NCI-H526 (cell line): ENCODE measurements at places on chromosomes 6 and 20.

DNA sequence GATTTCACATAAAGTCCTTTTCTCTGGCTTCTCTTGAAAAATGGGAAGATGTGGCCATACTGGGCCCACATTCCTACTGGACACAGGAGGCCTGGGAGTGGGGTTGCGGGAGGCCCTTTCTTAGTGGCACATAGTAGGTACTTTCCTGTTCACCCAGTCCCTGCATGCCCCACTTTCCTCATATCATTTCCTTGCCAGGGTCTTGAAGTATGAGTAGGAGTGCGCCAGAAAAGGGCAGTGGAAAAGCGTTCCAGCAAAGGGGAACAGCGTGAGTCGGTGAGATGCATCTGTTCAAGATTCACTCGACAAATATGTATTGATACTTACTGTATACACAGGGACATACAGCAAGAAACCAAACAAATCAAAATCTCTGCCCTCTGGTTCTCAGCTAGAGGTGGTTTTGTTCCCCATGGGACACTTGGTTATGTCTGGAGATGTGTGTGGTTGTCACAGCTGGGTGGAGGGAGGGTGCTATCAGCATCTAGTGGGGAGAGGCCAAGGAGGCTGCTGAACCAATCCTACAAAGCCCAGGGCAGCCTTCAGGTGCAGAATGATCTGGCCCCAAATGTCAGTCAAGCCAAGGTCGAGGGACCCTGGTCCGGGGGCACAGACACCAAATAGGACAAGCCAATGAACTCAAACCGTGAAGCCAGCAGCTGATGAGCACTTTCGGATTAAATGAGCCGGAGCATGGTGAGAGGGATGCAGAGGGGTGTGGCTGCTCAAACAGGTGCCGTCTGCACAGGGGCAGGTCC lies 151.4 kb downstream of the CEBPB start:
- no peak for DNase-seq

- DNase-seq, result peak; percentile 78
Observed at GRCh38 chr6:7725849-7726415, at the start of gene BMP6. Gene BMP6, plus strand, starts transcription at chr6:7726099. Its CDS starts 857 bp downstream, at chr6:7726956.

DNA sequence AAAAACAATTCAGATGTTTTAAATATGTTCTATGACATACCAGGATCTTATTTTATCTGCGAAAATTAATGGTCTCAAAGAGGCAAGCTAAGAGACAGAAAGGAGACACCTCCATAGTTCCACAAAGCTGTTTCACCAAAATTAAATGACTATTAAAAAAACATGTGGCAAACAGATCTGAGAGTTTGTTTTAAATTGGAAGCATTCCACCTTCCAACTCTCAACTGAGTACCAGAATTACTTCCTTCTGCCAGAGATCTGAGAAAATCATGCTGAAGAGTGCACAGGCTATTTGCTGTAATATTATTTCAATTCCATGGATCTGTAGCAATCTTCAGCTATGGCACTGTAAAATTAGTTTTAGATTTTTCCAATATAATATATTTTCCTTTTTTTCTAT lies 669.5 kb upstream of the MARCKS start:
- DNase-seq, result no peak

- DNase-seq, result no peak
Observed at GRCh38 chr20:57870597-57871236, 160.9 kb upstream of the PMEPA1 start.

DNA sequence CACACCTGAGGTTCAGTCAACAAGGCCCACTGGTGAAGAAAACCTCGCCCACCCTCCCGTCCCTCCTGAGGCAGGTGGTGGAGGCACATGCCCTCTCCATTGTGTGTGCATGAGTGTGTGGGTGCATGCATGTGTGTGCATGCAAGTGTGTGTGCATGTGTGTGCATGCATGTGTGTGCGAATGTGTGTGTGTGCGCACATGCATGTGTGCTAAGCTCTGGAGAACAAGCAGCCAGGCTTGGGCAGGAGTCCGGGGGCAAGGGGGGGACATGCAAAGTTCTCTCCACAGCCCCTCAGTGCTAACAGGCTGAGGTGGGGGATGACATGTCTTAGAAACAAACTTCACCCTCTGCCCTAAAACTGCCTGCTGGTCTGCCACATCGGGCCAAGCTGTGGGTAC lies 3.1 kb upstream of the HSPA12B start:
- no peak for DNase-seq

- DNase-seq, result no peak
Observed at GRCh38 chr6:149293244-149293643, 24.3 kb upstream of the TAB2 start.

DNA sequence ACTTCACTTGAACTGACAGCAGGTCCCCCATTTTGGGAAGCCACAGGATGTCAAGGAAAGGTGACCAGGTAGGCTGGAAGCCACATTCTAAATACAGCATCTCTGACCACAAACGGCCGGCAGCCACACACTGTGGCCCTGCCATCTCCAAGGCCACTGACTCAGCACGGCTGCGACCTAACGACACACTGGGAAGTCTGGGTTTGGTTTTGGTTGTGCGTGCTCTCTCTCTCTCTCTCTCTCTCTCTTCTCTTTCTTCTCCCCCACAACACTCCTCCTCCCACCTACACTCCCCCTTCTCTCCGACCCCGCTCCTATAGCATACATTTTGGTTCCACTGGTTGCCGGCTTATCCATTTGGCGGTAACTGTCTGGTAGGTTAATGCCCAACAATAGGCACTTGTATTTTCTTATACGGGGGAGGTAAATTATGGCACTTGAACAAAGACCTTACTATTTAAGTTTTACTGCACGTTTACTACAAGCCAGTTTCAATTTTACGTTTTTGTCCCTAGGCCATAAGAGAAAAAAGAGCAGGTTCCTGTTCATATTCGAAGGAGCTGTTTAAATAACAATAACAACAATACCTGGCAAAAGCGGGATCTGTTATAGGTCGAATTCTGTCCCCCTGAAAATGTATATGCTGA lies 103.6 kb downstream of the GMDS start:
- DNase-seq, result no peak

GRCh38 chr6:35305117-35305516 lies 7.5 kb downstream of the DEF6 start:
- no peak for DNase-seq

GRCh38 chr6:63714091-63714490 lies 78.5 kb downstream of the PHF3 start:
- no peak for DNase-seq

DNA sequence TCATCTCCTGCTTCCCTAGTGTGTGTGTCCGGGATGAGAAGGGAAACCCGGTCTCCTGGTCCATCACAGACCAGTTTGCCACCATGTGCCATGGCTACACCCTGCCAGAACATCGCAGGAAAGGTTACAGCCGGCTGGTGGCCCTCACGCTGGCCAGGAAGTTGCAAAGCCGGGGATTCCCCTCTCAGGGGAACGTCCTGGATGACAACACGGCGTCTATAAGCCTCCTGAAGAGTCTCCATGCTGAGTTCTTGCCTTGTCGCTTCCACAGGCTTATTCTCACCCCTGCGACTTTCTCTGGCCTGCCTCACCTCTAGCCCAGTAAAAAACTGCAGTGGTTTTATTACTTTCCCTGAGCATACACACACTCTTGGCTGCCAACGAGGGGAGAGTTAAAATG lies 23.9 kb upstream of the C6orf141 start:
- no peak for DNase-seq

DNA sequence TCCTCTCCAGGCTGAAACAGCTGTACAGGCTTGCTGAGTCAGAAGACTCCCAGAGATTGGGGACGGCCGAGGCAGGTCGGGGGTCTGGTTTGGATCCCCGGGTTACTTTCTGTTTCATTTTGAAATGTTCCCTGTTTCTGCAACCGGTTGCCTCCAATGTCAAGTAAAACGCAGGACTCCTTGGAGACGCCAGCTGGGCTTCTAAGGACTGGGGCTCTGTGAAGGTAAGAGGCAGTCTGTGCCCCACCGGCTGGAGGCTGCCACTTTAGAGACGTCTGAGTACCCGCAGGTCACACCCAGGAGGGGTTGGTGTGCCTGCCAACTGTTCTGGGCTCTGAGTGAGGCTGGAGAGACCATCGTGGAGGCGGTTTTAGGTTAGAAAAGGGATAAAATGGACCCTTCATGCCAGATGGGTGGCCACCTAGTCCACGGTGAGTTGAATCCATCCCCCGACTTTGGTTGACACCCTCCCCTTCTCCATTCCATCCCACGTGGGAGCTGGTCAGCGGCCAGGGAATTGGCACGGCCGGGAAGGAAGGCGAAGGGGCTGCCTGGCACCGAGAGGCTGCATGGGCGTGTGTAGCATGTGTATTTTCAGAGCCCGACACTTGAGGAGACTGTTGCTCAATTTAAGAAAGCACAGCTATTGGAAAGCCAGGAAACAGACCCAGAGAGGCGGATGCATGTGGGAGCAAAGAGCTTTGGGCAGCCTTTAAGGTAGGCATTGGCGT lies 240.9 kb downstream of the PHACTR1 start:
- no peak for DNase-seq

DNA sequence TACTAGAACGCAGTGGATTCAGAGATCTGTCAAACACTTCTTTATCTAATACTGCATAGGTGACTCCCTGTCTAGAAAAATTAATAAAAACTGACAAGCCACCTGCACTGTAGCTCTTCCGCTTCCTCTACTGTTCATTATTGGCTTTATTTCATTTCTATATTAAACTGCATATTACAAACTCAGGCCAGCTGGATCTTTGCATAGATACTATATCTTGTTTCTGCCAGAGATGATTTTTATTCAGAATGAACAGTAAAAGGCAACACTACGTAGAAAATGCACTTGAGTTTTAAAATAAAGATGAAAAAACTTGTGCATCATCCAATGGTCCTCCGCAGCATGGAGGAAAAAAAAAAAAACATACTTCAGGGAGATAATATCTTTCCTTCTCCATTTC lies 508.3 kb downstream of the PRKN start:
- DNase-seq, result no peak

DNA sequence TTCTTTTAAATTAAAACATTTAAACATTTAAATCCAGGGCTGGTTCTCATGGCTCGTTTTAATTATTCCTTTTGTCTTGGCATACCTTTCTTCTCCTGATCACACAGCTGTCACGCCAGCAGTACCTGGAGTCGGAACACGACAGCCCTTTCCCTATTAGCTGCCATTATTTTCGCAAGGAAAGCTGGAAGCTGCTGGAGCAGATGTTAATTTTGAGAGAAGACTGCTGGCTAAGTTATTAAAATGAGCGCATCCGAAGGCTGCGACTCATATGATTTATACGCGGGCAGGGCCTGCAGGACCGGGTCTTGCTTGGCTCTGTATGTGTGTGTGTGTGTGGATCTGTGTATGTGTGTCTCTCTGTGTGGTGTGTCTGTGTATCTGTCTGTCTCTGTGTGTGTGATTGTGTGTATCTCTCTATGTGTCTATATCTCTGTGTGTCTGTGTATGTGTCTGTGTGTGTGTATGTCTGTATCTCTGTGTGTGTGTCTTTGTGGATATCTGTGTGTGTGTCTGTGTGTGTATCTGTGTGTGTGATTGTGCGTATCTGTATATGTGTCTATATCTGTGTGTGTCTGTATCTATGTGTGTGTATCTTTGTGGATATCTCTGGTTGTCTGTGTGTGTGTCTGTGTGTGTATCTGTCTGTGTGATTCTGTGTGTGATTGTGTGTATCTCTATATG lies 191.5 kb downstream of the CDH4 start:
- DNase-seq, result peak; percentile 16

- no peak for DNase-seq
Observed at GRCh38 chr20:39910536-39910935, 778.5 kb downstream of the MAFB start.

- DNase-seq, result no peak
Observed at GRCh38 chr20:2124564-2125213, 23.1 kb downstream of the STK35 start.

DNA sequence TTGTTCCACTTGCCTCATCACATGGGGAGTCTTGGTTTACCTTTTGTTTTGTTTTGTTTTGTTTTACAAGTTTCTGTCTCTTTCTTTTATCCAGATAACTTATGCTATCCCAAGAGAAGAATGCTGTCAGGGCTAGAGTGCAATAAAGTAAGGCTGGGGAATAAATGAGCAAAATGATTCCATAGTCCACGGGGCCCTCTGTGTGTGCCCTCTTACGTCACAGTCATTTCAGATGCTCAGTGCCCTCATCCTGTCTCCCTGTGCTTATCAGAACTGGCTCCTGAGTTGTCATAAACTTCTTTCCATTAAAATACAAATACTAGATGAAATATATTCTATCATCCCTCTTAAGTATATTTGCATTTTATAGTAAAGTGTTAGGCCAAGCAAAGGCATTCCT lies 30.8 kb upstream of the ENPP1 start:
- no peak for DNase-seq

GRCh38 chr20:58682656-58683531 lies 9.7 kb upstream of the NPEPL1 start:
- no peak for DNase-seq

DNA sequence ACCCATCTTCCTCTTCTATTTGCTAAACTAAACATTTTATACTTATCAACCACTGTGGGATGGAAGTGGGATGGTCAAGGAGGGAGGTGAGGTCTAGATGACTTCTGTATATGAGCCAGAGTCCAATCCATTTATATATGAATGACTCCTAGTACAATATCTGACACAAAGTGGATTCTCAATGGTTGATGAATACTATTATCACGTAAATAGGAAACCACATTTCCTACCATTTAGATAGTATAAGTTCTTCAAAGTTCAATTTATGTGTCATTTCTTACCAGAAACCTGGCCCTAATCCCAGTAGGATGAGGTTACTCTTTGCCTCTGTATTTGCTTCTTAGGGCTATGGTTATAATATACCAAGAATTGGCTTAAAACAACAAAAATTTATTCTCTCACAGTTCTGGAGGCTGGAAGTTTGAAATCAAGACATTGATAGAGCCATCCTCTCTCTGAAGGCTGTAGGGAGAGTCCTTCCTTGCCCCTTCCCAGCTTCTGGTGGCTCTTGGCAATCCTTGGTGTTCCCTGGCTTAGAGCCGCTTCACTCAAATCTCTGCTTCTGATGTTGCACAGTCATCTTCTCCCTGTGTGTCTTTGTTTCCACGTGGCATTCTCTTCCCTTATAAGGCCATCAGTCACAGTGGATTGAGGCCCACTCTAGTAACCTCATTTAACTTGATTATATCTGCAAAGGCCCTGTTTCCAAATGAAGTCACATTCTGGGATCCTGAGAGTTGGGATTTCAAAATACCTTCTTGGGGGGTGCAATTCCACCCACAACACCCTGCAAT lies 41.0 kb upstream of the RAB23 start:
- DNase-seq, result no peak

- no peak for DNase-seq
Observed at GRCh38 chr20:60222497-60222896, 264.3 kb downstream of the CDH26 start.

DNA sequence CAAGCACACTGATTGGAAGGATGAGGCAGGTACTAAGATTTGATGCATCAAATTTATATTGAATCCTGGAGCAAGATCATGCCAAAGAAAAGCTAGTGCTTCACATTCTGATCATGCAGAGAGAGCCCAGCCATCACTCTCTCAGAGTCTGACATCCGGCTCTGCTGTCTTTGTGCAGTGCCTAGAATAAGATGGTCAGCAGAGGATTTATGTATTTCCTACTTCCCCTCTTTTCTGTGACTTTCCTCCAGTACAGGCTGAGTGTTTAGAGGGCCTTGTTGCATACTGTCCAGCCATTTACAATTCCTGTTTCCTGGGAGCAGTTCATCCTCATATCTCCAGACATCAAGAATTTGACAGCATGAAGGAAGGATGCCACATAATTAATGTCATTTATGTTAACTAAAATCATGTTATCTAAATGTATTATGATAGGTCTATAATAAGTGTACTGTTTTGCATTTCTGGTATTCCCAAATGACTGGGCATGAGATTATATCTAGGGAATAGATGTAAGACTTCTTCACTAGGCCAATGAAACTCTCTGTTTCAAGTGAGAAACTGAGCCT lies 167.6 kb downstream of the EPM2A start:
- no peak for DNase-seq

GRCh38 chr6:39982720-39983119 lies 48.5 kb upstream of the MOCS1 start:
- no peak for DNase-seq
